ENCODE measurements at places on chromosomes 16 and 17.
A peak's percentile ranks its signal among the peaks of the same experiment; 100 is the strongest.

DNA sequence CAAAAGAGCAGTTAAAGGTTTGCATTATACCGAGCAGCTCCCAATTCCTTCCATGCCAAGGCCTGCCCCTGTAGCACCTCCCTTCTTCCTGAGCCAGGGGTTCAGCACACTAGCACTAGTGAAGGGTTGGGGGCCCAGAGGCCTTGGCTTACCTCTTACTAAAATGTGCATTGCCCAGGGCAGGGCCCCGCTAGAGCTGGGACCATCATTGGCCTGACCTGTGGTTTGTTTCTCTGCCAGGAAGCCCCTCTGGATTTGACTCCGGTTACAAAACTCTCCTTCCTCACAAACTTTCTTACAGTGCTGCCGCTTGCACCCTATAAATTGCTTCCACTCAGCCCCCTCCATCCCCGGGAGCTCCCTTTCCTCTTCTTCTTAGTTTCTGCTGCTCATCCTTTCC lies 33.8 kb downstream of the MPRIP start:
- no peak for DNase-seq

GRCh38 chr17:56785405-56785804 lies 48.3 kb downstream of the C17orf67 start:
- no peak for DNase-seq

GRCh38 chr17:17528696-17529652 lies 32.8 kb upstream of the RASD1 start:
- DNase-seq = no peak

DNA sequence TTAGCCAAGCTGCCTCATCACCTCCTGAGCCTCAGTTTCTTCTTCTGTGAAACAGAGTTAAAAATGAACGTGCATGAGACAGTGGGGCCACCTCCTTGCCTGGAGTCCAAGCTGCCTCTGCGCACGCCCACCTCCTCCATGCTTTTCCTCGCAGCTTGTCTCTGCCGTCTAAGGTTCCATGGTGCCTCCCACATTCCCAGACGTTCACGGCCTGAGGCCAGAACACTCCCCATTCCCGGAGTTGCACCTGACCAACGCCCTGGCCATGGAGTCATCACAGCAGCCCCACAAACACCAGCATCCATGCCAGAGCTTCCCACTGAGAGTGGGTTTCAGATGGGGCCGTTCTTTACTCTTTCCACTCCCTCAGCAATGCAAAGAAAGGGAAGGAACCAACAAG lies 183.0 kb upstream of the FOXF1 start:
- no peak for DNase-seq

GRCh38 chr16:57871456-57871855 lies 69.2 kb upstream of the KIFC3 start:
- no peak for DNase-seq

- DNase-seq = no peak
Measured at GRCh38 chr17:73338050-73338521, 26.3 kb upstream of the CDC42EP4 start.

- no peak for DNase-seq
Measured at GRCh38 chr16:31390504-31391041, 2.6 kb upstream of the ITGAD start.

GRCh38 chr17:65523411-65523810 lies 38.0 kb downstream of the AXIN2 start:
- DNase-seq = peak; percentile 74

DNA sequence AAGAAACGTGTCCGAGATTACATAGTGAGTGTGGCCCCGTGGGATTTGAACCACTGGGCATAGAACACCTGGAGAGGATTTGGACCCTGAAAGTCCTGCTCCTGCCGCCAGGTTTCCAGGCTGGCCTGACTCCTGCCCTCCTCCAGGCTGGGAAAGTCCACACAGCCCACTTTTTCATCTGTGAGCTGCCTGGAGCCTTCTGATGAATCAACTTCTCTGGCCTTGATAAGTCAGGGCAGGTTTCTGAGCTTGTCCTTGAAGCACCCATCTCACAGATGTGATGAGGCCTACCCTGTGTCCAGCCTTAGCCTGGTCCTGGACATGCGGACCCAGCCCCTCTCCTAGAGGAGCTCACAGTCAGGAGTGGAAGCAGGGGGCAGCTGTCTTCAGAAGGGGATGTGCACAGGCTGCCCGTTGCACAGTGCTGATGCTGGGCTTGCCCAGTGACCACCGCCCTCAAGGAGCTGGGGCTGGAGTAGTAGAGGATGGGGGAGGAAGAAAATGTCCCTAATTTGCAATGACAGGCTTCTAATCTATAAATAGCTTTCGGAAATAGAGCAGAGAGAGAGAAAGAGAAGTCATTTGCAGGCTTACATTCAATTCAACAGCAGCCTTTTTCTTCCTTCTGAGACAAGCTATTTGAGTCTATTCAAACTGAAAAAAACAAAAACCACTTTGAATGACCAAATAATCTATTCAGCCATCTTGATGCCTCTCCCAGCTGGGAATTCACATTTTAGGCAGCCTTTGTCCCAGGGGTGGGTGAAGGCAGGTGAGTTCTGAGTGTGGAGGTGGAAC lies 73.5 kb upstream of the DNAJA2 start:
- no peak for DNase-seq

DNA sequence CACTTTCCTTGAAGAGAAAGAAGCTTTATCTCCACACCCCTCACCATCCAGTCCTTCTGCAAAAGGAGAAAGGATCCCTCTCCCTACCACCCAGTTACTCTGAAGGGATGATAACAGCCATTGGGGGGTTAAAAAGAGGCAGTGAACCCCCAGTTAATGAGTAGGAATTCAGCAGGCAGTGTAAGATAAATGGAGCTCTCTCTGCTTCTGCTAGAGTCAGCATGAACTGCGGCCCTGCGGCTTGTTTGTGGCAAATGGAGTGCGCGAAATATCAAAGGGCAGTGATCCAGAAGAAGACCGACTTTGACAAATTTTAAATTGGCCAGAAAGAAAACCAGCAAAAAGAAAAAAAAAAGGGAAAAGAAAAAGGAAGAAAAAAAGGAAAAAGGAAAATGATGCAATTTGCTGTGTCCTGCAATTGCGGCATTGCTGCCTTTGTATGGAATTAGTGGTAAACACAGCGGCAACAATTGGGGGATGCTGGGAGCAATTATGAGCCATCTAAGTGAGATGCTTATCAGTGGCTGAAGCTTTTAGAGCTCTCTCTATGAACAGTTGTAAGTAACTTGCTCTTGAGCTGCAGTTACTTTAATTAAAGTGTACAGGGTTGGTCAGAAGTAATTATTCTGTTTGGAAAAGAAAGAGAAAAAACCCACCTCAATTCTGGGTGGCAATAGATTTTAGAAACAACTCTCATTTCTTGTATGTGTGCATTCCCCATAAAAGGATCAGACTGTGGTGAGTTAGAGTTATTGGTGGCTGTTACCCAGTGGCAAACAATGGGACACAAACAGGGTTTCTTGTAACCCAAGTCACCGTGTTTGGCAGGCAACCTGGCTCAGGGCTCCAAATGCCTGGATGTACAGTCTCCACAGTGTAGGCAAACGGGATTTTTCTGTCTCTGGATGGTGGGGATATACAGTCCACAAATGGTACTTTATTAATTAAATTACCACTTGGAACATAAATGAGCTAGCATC lies 161.3 kb downstream of the AATF start:
- DNase-seq = no peak

DNA sequence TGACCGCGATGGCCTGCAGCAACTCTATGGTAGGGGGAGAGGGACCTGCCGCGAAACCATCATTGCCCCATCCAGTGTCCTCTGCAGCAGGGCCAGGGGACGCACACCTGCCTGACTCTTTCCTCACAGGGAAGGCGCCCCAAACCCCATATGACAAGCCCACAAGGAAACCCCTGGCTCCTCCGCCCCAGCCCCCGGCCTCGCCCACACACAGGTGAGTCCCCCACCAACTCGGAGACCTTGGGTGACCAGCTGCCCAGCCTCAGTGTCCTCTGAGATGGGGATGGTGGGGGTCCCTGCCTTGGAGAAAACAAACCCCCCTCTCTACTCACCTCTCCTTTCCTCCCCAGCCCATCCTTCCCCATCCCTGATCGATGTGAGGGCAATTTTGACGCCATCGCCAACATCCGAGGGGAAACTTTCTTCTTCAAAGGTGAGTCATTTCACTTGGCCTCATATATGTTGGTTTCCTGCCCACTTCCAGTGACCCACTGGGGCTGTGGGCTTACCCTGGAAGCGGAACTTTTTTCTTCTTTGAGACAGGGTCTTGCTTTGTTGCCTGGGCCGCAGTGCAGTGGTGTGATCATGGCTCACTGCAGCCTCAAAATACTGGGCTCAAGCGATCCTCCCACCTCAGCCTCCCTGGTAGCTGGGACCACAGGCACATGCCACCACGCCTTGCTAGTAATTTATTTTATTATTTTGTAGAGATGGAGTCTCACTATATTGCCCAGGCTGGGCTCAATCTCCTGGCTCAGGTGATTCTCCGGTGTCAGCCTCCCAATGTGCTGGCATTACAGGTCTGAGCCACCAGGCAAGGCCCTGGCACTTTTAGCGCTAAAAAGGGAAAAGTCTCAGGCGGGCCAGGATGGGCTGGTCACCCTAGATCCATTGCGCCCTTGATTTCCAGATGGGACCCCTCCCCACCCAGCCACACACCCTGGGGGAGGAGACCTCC lies 8.0 kb upstream of the IL32 start:
- no peak for DNase-seq

GRCh38 chr17:2064980-2065785 lies 10.3 kb downstream of the HIC1 start:
- peak; percentile 54 for DNase-seq

GRCh38 chr17:65042946-65043345 lies 13.6 kb downstream of the GNA13 start:
- DNase-seq = no peak

- DNase-seq = no peak
Measured at GRCh38 chr17:31595076-31595475, 203.6 kb downstream of the RAB11FIP4 start.

- no peak for DNase-seq
Measured at GRCh38 chr16:11084876-11085485, 140.6 kb downstream of the CLEC16A start.

DNA sequence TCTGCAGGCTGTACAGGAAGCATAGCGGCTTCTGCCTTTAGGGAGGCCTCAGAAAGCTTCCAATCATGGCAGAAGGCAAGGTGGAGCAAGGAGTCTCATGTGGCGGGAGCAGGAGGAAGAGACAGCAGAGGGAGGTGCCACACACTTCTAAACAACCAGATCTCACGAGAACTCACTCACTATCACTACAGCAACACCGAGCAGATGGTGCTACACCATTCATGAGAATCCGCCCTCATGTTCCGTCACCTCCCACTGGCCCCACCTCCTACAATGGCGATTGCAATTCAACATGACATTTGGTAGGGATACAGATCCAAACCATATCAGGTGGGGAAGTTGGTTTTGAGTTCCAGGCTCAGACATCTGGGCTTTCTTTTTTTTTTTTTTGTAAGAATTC lies 31.9 kb upstream of the NUDT7 start:
- no peak for DNase-seq

DNA sequence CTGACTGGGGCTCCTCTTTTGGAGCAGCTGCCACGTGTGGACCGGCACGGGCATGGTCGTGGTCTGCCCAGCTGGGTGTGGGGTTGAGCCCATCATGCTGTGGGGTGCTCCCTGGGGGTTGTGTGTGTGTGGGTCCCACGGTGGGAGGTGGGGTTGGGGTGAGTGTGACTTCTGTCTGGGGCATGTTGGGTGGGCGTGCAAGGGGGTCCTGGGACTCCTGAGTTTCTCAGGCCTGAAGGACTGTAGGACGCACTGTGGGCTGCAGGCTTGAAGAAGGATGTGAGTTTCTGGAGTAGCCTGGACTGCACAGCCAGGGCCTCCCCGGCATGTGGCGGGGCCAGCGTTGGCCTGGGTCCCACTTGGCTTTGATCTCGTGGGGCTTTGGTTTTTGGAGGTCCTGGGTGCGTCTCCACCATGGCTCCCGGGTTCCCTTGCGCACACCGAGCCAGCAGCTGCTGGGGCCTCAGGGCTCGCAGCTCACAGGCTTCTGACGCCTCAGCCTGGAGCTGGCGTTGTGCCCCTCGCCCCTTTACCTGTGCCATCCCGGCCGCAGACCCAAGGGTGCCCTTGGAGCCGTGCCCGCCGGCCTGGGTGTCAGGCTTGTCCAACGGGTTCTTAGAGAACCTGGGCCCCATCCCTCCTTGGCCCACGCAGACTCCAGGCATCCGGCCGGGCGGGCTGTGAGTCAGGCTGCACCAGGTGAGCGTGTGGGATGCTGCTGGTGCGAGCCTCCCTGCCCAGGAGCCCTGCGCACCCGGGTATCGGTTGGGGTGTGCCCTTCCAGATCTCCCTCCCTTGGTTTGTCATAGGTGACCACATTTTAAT lies 34.4 kb upstream of the ZNF750 start:
- no peak for DNase-seq

DNA sequence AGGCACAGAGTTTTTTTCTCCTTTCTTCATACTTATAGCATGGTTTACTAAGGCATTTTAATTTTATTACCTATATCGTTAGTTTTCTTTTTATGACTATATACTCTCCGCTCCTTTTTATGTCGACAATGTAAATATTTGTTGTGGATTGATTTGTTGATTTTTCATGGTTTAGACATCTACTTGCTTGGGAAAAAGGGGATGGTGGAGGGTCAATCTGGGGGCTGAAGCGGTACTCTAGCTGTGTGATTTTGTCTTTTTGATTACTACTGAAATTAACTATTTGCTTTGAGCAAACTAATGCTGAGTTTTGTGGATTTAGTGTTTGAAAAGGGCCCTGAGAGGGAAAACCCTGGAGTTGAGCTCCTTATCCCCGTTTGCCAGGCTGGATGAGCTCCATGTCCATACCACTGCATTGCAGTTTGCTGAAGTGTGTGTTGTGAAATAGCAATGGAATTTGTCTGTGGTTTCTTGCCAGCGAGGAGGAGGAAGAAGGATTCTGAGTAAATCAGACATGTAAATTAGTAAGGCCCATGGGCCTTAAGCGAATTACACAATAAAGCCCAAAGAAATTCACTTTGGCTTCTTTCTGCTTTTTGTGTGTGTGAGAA lies 72.0 kb downstream of the FTO start:
- no peak for DNase-seq

GRCh38 chr17:7323731-7324437 lies 5.3 kb downstream of the NEURL4 start:
- peak; percentile 67 for DNase-seq

- DNase-seq = no peak
Measured at GRCh38 chr17:46898364-46898763, 24.6 kb upstream of the GOSR2 start.

- DNase-seq = no peak
Measured at GRCh38 chr17:12821376-12821940, 32.2 kb downstream of the ARHGAP44 start.
